ENCODE measurements at places on chromosomes 5 and 9.

DNA sequence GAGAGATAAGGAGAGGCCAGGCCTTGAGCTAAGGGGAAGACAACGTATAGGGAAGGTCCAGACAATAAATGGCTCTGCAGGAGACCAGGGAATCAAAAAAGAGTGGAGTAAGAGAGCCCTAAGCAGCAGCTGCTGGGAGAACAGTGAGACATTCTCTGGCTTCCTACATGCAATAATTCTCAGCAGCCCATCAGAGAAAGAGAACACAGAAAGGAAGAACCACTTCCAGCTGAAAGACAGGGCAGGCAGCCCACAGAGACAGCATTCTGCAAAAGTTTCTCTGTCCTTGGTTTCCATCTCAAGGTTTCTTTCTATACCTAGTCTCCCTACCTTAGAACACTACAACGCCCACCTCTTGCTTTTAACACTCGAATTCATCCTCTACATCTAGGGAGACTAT, 189.9 kb downstream of the DEPDC1B start:
- no peak for DNase-seq

- no peak for DNase-seq
These were observed 30.1 kb downstream of the EGR1 start for GRCh38 chr5:138495351-138495750.

GRCh38 chr5:168947212-168947868, 353.6 kb downstream of the SLIT3 start:
- DNase-seq = peak; percentile 12

- no peak for DNase-seq
These were observed 801.3 kb downstream of the DNAH5 start for GRCh38 chr5:13143214-13143613.

GRCh38 chr9:512555-513272, 298.0 kb downstream of the DOCK8 start:
- no peak for DNase-seq

- DNase-seq = no peak
These were observed 56.9 kb downstream of the ASS1 start for GRCh38 chr9:130501639-130502038.

DNA sequence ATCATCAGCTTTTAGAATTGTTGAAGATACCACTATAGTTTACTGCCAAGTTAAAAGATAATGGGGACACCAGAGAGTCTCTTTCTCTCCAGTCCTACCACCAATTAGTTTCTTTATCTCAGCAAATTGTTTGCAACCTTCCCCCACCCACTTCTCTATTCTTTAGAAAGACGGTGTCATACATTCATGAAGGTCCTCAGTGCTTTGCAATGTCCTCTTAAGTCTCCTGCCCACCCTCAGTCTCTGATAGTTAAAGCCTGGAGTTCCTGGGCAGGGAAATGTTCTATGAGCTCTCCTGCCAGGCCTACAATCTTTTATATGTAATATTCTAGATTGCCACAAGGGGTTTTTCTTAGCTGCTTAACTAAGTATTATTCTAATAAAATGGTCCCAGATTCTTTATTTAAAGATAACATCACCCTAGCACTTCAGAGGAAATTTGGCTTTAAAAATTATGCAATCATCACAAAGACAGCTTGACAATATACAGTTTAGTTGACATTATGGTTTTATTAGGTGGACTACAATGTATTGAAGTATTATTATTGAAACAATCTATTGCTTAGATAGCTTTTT, 509.2 kb downstream of the CSNK1G3 start:
- no peak for DNase-seq

DNA sequence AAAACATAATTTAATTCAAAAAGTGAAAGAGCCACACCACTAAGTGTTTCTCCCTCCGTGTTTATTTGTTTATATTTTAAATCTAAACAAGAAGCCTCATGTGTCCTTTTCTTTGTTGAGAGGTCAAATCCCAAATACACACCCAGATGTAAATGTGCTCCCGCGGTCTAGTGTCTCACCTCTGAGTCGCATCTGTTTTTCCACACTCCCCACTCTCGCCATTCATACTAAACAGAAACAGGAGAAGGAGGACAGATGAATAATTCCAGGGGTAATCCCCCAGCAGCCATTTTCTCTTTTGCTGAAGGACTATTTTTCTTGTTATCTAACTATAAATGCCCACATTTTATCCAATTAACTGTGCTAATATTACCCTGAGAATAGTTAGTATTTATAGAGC, 361.6 kb upstream of the RIOK2 start:
- no peak for DNase-seq

- DNase-seq = no peak
These were observed 12.4 kb upstream of the CYFIP2 start for GRCh38 chr5:157253547-157253946.

Measured in activated T-helper 2 cell treated with anti-CD3 and anti-CD28 coated beads, Interferon-gamma antibody, Interleukin-2, Interleukin-4, amounts not matched to agents 10 μg/mL and 5 μg/mL and 100 μg/mL, durations not matched to agents 14 hours and 24 hours and 36 hours (primary cell).